ENCODE measurements at places on chromosomes 3 and 15. TPM values are rescaled to one million over a fixed set of nuclear protein-coding genes. Genes with fewer than 3 reads are reported as not detected.
A peak's percentile ranks its signal among the peaks of the same experiment; 100 is the strongest.

GRCh38 chr3:61438253-61439121, 122.9 kb upstream of the PTPRG start:
- no peaks in the 10 kb centered on the region for H3K36me3 ChIP-seq
- no peaks in the 10 kb centered on the region for H3K27me3 ChIP-seq
- no peak overlapping the region for H3K27ac ChIP-seq
- no peak overlapping the region for H3K4me3 ChIP-seq
- no peak for DNase-seq

GRCh38 chr3:51591231-51591630, 52.7 kb downstream of the RAD54L2 start:
- H3K36me3 ChIP-seq: peaks cover 8% of the 10 kb centered on the region
- H3K27me3 ChIP-seq: no peaks in the 10 kb centered on the region
- no peaks in the 10 kb centered on the region for H3K4me1 ChIP-seq
- no peak overlapping the region for H3K4me3 ChIP-seq
- H3K27ac ChIP-seq: no peak overlapping the region

- no peak overlapping the region for H3K27ac ChIP-seq
- H3K36me3 ChIP-seq: no peaks in the 10 kb centered on the region
Measured at GRCh38 chr15:100812802-100813201, 66.8 kb upstream of the ALDH1A3 start.

- H3K4me3 ChIP-seq: no peak overlapping the region
- H3K4me1 ChIP-seq: peaks cover 26% of the 10 kb centered on the region
- no peak for DNase-seq
- no peaks in the 10 kb centered on the region for H3K36me3 ChIP-seq
- no peaks in the 10 kb centered on the region for H3K27me3 ChIP-seq
- H3K27ac ChIP-seq: no peak overlapping the region
Measured at GRCh38 chr3:17192995-17193394, 308.2 kb downstream of the PLCL2 start.

DNA sequence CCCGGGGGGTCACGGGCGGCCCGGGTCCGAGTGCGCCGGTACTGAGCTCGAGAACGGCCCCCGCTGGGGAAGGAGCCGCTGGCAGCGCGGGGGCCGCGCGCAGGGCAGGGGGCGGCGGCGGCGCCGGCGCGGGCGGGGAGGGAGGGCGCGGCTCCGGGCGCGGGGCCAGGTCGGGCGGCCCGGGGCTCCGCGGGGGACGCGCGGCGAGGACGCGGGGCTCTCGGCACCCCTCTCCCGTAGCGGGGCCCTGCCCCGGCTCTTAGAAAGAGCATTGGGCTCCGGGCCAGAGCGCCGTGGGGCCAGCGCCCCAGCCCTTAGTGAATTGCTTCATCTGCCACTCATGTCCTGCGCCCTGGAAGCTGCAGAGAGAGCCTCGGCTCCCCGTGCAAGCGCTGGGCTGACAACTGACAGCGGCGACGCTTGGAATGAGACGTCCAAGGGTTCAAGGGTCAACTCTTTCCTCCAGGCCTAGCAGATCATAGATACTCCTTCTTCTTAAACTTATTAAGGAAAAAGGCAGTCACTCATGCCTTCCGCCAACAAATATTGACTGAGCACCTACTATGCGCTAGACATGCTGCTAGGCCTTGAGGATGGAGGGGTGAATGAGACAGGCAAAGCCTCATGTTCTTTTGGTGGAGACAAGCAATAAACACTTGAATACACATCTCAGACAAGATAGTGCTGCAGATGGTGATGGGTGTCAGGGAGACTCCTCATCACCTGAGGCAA, 140.8 kb downstream of the SMAD6 start:
- H3K4me1 ChIP-seq: peaks cover 63% of the 10 kb centered on the region
- H3K36me3 ChIP-seq: no peaks in the 10 kb centered on the region
- peak overlapping the region; percentile 97 for H3K27ac ChIP-seq
- DNase-seq: peak; percentile 46

DNA sequence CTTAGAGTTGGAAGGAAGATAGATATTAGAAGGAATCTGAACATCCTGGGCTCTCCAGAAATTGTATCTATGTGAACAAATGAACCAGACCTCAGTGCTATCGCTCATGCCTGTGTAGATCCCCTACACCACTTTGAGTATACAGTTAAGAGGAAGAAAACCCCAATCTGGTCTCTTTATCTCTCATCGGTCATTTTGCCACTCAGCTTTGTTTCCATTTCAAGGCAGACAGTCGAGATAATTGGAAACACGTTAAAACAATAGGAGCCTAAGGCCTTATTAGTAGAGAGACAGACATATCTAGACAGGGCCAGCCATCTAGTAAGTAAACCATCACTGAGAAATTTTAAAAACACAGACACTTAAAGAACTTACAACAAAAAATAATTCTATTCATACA, 101.6 kb downstream of the MYLK start:
- H3K27me3 ChIP-seq: no peaks in the 10 kb centered on the region
- no peaks in the 10 kb centered on the region for H3K36me3 ChIP-seq
- peaks cover 62% of the 10 kb centered on the region for H3K4me1 ChIP-seq
- peak overlapping the region; percentile 92 for H3K27ac ChIP-seq
- DNase-seq: no peak

The CLRN1 gene
- total RNA-seq: not detected

The CDHR4 gene
- 0.68 TPM for total RNA-seq

- no peak overlapping the region for H3K27ac ChIP-seq
- no peaks in the 10 kb centered on the region for H3K27me3 ChIP-seq
- peaks cover 11% of the 10 kb centered on the region for H3K4me1 ChIP-seq
- H3K4me3 ChIP-seq: no peak overlapping the region
- no peak for DNase-seq
- H3K36me3 ChIP-seq: no peaks in the 10 kb centered on the region
Measured at GRCh38 chr3:50445919-50446318, 57.5 kb downstream of the CACNA2D2 start.

The TXNRD3 gene
- total RNA-seq: 8.3 TPM

DNA sequence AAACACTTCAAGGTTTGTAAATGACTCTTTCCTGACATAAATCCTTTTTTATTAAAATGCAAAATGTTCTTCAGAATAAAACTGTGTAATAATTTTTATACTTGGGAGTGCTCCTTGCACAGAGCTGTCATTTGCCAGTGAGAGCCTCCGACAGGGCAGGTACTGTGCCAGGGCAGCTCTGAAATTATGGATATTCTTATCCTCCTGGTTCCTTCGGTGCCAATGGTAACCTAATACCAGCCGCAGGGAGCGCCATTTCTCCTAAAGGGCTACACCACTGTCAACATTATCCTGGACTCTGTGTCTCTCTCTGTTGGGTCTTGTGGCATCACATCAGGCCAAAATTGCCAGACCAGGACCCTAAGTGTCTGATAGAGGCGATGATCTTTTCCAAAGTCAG, 33.0 kb downstream of the CHDH start:
- no peak for DNase-seq
- H3K4me3 ChIP-seq: no peak overlapping the region
- no peaks in the 10 kb centered on the region for H3K27me3 ChIP-seq
- H3K4me1 ChIP-seq: no peaks in the 10 kb centered on the region
- no peaks in the 10 kb centered on the region for H3K36me3 ChIP-seq

DNA sequence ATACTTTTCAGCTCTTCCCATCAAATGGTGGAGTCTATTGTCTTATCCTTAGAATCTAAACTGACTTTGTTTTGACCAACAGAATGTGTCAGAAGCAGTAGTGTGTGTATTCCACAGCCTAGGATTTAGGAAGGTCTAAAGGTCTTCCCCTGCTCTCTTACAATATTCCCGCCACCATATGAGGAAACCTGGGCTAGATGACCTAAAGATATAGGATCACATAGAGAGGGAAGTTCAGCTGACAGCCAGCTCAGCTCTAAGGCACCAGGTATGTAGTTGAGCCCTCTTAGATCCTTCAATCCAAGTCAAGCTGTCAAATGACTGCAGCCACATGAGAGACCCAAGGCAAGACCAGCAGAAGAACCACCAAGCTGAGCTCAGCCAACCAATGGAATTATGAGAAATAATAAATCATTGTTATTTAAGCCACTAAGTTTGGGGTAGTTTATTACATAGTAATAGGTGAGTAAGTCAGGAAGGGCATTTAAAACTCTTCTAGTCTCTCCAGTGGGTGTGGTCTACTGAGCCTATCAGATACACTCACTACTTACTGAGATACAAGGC, 227.7 kb upstream of the HES1 start:
- no peak for DNase-seq
- no peak overlapping the region for H3K4me3 ChIP-seq
- no peaks in the 10 kb centered on the region for H3K36me3 ChIP-seq
- no peaks in the 10 kb centered on the region for H3K4me1 ChIP-seq
- H3K27me3 ChIP-seq: no peaks in the 10 kb centered on the region

GRCh38 chr3:109899925-109900324, 562.6 kb upstream of the DPPA4 start:
- no peak for DNase-seq
- no peak overlapping the region for H3K27ac ChIP-seq
- H3K4me1 ChIP-seq: no peaks in the 10 kb centered on the region

The SCN11A gene
- not detected for total RNA-seq

DNA sequence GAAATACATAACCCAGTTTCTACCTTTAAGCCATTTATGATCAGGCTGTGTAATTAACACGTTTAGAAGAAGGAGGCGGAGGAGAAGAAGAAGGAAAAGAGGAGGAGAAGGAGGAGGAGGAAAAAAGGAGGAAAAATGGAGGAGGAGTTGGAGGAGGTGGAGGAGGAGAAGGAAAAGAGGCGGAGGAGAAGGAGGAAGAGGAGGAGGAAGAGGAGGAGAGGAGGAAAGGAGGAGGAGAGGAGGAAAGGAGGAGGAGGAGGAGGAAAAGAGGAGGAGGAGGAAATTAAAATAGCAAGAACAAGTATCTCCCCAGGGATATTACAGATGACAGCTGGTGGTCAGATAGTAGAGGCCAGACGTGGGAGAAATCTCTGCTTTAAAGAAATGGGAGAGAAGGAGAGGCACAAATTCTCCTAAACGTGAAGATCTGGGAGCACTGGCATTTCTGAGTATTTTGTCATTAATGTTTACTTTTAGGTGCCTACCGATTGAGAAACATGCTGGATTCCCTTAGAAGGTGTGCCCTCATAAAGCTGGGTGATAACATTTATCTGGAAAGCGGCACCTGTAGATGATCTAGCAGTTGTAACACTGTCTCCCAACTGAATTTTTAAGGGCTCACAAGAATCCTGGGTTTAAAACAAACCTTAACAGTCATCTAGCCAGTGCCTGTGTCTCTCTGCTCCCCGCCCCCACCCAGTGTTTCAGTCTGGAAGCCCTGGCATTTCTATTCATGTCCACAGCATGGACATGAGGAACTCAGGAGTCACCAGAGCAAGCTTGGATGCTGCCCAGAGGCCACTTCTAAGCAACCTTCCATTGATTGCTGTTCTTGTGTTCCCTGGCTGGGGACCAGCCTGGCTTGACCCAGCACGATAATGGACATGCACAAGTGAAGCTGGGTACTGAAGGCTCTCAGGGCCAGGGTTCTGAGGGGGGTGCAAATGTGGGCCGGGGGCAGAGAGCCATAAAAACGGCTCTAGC, 75.2 kb downstream of the CHRNA7 start:
- no peaks in the 10 kb centered on the region for H3K36me3 ChIP-seq
- H3K4me3 ChIP-seq: no peak overlapping the region
- no peaks in the 10 kb centered on the region for H3K27me3 ChIP-seq
- no peaks in the 10 kb centered on the region for H3K4me1 ChIP-seq

The DPPA2 gene
- total RNA-seq: not detected

The RNF111 gene
- total RNA-seq: 33.8 TPM

The SCN5A gene
- total RNA-seq: 14.4 TPM

The KNL1 gene
- 11.4 TPM for total RNA-seq

- no peak for DNase-seq
- H3K27ac ChIP-seq: no peak overlapping the region
- no peaks in the 10 kb centered on the region for H3K36me3 ChIP-seq
- no peak overlapping the region for H3K4me3 ChIP-seq
- no peaks in the 10 kb centered on the region for H3K4me1 ChIP-seq
Measured at GRCh38 chr3:18648159-18648558, 223.0 kb upstream of the SATB1 start.

The ZNF774 gene
- total RNA-seq: 7.7 TPM

GRCh38 chr3:102443021-102443420, 8.2 kb downstream of the ZPLD1 start:
- H3K4me3 ChIP-seq: no peak overlapping the region
- H3K27ac ChIP-seq: no peak overlapping the region
- no peaks in the 10 kb centered on the region for H3K27me3 ChIP-seq
- no peak for DNase-seq

The IL12A gene
- not detected for total RNA-seq

The CPEB1 gene
- 2.8 TPM for total RNA-seq

- no peak for DNase-seq
- H3K36me3 ChIP-seq: no peaks in the 10 kb centered on the region
- peak overlapping the region; percentile 88 for H3K27ac ChIP-seq
- no peaks in the 10 kb centered on the region for H3K27me3 ChIP-seq
Measured at GRCh38 chr15:74050556-74051234, 31.7 kb downstream of the GOLGA6A start.

DNA sequence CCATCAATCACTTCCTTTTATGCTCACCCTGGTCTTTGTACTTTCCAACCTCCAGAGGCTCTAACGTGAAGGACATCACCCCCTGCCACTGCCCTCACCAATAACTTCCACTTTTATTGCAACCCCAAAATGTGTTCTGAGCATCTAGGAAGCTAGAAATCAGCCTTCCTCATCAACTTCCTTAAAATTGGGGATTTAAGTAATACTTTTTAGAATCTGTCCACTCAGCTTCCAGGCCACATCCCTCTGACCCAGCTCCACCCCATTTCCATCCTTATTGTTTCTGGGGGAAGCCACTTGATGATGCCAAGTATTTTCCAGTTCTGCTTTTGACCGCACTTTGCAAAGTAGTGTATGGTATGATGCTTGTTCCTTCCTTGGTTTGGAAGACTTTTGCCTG, 73.5 kb upstream of the XCR1 start:
- no peak overlapping the region for H3K27ac ChIP-seq
- H3K4me1 ChIP-seq: no peaks in the 10 kb centered on the region
- H3K27me3 ChIP-seq: no peaks in the 10 kb centered on the region
- H3K36me3 ChIP-seq: no peaks in the 10 kb centered on the region
- DNase-seq: no peak
- no peak overlapping the region for H3K4me3 ChIP-seq

The RASGRP1 gene
- total RNA-seq: 1.6 TPM

The CCR3 gene
- not detected for total RNA-seq

DNA sequence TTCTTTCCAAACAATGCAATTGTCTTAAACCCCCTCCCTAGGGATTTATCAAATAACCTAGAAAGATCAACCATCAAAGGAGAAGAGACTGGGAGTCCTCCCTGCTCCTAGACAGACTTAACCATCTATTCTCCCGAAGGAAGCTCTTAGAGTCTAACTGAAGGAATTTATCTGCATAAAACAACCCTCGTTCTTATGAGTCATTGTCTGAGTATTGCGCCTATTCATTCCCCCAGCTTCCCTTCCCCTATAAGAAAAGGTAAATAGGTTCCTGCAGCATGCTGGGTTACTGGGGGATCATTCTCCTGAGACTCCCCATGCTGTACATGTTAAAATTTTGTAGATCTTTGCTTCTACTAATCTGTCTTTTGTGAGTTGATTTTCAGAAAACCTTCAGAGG, 412.7 kb downstream of the OCA2 start:
- no peak overlapping the region for H3K4me3 ChIP-seq
- no peaks in the 10 kb centered on the region for H3K36me3 ChIP-seq
- H3K27ac ChIP-seq: no peak overlapping the region
- H3K27me3 ChIP-seq: no peaks in the 10 kb centered on the region

Data from thoracic aorta (tissue), 2 donors.